ENCODE measurements at places on chromosomes 2 and 18.

DNA sequence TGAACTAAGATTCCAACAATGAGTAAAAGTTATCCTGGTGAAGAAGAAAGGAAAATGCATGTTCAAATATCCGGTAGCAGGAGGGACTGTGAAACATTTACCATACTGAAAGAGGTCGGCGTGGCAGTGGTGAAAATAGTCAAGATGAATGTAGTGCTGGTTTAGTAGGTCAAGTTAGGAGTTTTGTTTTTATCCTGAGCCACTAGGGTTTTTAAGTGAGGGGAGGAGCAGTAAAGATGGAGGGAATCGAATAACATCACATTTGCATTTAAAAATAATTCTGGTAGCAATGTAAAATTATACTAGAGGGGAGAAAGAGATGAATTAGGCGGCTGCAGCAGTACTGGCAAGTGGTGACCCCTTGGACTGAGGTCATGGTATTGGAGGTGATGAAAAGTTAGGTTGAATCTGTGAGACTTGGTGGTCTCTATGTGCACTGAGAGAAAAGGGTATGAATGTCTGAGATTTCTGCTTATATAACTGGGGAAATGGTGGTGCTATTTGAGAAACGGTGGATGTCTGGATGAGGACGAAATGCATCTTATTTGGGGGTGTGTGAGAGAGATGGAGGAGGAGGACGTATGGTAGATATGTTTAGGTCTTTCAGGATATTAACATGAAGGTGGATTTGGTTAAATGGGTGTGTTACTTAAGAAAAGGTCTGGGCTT lies 5.9 kb downstream of the VAPA start:
- DNase-seq: no peak
- peaks cover 26% of the 10 kb centered on the region for H3K4me1 ChIP-seq
- H3K27ac ChIP-seq: no peak overlapping the region
- H3K36me3 ChIP-seq: peaks cover 3% of the 10 kb centered on the region

- no peaks in the 10 kb centered on the region for H3K27me3 ChIP-seq
- H3K27ac ChIP-seq: no peak overlapping the region
- H3K36me3 ChIP-seq: no peaks in the 10 kb centered on the region
- no peaks in the 10 kb centered on the region for H3K4me1 ChIP-seq
Observed at GRCh38 chr2:160952464-160953254, 207.6 kb upstream of the TANK start.

DNA sequence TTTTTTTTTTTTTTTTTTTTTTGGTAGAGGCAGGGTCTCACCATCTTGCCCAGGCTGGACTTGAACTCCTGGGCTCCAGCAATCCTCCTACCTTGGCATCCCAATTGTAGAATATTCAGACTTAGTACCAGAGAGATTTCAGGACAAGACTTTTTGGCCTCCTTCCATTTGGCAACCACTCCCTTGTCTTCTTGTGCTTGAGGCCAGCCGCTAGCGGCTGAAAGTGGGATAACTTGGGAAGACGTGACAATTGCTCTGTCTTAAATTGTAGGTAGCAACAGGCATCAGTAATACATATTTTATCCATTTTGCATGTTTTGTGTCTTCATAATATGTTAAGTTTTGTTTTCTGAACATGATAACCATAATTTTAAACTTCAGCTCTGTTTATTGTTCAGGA lies 53.3 kb upstream of the TTN start:
- no peak for DNase-seq
- peaks cover 5% of the 10 kb centered on the region for H3K4me1 ChIP-seq
- H3K36me3 ChIP-seq: no peaks in the 10 kb centered on the region
- H3K27ac ChIP-seq: no peak overlapping the region
- H3K27me3 ChIP-seq: no peaks in the 10 kb centered on the region

DNA sequence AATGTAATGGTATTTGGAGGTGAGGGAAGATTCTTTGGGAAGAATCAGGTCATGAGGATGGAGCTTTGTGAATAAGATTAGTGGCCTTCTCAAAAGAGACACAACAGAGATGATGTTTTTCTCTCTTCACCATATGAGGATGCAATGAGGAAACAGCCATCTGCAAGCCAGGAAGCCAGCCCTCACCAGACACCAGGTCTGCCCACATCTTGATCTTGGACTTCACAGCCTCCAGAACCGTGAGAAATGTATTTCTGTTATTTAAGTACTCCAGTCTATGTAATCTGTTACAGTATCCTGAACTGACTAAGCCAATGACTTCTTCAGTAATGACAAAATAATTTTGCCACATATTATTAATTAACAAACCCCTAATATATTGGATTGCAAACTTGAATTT lies 28.3 kb downstream of the CYRIA start:
- no peak overlapping the region for H3K27ac ChIP-seq
- no peaks in the 10 kb centered on the region for H3K4me1 ChIP-seq
- H3K27me3 ChIP-seq: peaks cover 4% of the 10 kb centered on the region
- H3K36me3 ChIP-seq: no peaks in the 10 kb centered on the region
- no peak overlapping the region for H3K4me3 ChIP-seq

Data from large intestine (tissue), 12 donors.